ENCODE measurements at places on chromosomes 3 and 15.
A peak's percentile ranks its signal among the peaks of the same experiment; 100 is the strongest.

DNA sequence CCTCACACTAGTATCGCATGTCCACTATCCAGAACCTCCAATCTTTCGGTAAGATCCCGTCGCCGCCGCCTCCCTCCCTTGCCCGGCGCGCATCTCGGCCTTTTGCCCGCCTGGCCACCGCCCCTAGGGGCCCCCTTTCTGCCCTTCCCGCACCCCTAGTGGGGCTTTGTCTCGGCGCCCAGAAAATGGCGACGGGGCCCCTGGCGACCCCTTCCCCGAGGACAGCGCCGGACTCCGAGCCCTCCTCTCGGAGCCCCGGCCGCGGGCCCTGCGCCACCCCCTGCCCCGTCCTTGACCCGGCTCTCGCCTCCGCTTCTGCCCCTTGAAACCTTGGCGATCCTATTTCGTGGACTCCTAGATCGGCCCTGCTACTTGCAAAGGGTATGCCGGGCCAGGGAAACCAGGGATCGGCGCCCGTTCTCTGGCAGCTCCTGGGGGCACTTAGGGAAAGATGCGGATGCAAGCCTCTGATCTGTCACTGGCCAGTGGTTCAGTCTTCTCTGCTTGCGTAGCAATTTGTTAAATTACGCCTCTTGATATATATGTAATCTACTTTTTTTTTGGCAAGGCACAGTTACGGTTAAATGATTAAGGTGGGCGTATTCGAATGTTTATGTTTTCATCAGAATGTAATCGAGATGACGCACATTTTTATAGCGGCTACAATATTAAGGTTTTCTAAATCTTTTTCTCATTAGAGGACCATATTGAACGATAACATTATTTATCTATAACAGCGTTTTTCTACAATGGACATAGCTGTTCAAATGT lies 603 bp downstream of the EIF1B start:
- peak; percentile 48 for DNase-seq

- DNase-seq = peak; percentile 29
Observed at GRCh38 chr3:25784971-25785370, 1.7 kb upstream of the NGLY1 start.

DNA sequence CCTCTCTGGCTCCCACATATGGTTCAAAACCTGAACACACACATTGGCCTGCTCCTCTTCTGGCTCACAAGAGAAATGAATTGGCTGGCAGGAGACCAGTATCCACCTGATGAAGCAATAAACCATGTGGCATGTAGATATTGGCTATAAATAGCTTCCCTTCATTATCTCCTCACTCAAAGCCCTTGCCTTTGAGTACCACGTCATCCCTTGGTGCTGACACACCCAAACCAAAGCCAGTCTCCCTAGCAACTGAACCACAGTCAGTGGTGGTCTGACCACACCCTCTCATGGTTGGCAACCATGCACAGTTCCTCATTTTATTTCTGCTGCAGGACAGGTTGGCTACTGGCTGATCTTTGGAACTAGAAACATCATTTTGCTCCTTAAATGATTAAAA lies 98.8 kb downstream of the ZNF621 start:
- DNase-seq = peak; percentile 98

DNA sequence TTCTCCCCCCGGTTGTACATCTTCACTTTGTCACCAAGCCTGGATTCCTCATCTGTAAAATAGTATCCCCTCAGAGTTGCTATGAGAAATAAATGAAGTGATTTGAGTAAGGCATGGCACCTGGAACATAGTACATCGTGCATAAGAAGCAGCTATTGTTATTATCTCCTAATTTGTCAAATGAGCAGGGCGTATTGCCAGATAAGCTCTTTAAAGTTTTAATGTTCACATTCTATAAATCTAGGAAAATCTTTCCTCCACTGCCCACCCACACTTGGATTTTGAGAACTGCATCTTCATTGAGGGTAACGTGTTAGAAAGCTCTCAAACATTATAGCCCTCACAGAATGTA lies 32.3 kb downstream of the CACNA1D start:
- no peak for DNase-seq

DNA sequence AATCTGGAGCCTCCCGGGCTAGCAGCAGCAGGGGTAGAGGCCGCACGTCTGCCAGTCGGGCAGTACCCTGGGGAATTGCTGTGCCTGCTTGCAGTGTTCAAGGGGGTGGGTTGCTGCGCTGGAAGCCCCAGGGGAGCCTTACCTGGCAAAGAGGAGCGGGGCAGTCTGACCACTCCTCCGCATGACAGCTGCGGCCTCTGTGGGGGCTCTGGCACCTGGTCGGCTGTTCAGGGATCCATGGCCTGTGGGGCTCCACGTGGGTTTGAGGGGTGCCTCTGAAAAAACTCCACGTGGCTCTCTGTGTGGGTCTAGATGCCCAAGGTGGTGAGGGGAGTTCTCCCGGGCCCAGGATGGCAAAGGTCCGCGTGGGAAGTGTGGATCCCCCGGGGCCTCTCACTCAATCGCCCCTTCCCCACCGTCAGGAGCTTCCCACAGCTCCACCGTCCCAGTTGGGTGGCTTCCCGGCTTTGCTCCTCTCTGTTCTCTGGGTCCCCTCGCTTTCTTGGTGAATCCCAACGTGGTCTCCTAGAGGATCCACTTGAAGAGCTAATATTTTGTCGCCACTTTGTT lies 184.5 kb downstream of the EFHB start:
- DNase-seq = no peak
